Stimulated activated CD8-positive, alpha-beta memory T cell treated with anti-CD3 and anti-CD28 coated beads, Interleukin-15, amount 100 ng/mL, for 24 hours (primary cell): ENCODE measurements at places on chromosomes 13 and 19.

- DNase-seq = no peak
Measured at GRCh38 chr13:74645586-74645985, 511.4 kb upstream of the KLF12 start.

DNA sequence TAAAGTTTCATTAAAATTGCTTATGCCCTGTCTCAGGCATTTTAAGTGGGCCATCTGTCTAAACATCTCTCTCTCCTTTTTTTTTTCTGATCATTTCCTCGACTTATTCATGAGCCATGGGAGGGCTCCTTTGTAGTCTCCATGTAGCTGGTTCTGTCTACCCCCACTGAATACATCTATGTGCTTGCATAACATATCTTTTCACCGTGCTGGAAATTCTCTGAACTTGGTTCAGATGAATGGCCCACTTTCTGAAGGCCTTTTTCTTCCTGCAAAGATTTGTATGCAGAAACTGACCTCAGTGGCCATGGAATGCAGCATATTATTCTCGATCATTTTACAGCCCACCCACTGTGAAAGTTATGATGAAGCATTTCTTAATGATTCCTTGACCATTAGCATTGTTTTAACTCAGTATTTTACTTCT lies 225.3 kb downstream of the GGACT start:
- DNase-seq = no peak

GRCh38 chr13:34867590-34867989 lies 74.5 kb upstream of the NBEA start:
- DNase-seq = no peak

DNA sequence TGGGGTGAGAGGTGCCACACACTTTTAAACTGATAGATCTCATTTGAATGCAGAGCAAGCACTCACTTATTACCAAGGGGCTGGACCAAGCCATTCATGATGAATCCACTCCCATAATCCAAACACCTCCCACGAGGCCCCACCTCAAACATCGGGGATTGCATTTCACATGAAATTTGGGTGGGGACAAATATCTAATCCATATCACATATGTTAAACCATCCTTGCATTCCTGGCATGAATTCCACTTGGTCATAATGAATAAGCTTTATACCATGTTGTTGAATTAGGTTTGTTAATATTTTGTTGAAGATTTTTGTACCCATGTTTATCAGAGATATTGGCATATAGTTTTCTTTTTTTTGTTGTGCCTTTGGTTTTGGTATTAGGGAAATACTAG lies 1198.7 kb upstream of the ATXN8OS start:
- no peak for DNase-seq

- no peak for DNase-seq
Measured at GRCh38 chr13:79402679-79403078, 3.4 kb downstream of the RBM26 start.

DNA sequence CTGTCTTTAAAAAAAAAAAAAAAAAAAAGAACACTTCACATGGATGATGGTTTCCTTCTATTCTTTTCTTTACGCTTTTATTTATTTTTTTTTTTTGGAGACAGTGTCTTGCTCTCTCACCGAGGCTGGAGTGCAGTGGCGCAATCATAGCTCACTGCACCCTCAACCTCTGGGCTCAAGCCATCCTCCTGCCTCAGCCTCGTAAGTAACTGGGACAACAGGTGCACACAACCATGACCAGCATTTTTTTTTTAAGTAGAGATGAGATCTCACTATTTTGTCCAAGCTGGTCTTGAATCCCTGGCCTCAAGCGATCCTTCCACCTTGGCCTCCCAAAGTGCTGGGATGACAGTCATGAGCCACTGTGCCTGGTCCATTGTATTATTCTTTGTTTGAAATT lies 24.3 kb downstream of the ANKRD27 start:
- no peak for DNase-seq

GRCh38 chr13:88857256-88857655 lies 1186.1 kb downstream of the SLITRK5 start:
- no peak for DNase-seq

- DNase-seq = no peak
Measured at GRCh38 chr19:48673436-48674100, 751 bp upstream of the NTN5 start.

- DNase-seq = peak; percentile 52
Measured at GRCh38 chr13:113758651-113759524, at the start of gene TMEM255B. Gene TMEM255B, plus strand, starts transcription at chr13:113759226. Its CDS starts 44 bp downstream, at chr13:113759270.

DNA sequence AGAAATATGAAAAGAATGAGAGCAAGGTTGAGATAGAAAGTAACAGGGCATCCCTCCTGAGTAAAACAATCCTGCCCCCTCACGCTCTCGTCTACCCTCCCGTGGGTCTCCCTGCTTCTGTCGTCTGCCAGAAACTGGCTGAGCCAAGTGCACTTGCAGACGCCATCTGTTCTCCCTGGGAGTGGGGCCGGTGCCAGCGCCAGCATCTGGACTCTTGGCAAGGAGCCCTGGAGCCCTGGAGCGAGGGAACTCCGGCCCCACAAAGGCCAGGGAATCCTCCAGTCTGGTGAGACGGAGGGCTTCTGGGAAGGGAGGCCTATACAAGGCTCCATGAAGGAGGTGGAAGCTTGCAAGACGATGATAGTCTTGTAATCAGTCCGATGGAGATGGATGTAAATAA lies 2.3 kb upstream of the TMEM91 start:
- no peak for DNase-seq

GRCh38 chr13:26989957-26990713 lies 181.5 kb downstream of the USP12 start:
- DNase-seq = no peak

DNA sequence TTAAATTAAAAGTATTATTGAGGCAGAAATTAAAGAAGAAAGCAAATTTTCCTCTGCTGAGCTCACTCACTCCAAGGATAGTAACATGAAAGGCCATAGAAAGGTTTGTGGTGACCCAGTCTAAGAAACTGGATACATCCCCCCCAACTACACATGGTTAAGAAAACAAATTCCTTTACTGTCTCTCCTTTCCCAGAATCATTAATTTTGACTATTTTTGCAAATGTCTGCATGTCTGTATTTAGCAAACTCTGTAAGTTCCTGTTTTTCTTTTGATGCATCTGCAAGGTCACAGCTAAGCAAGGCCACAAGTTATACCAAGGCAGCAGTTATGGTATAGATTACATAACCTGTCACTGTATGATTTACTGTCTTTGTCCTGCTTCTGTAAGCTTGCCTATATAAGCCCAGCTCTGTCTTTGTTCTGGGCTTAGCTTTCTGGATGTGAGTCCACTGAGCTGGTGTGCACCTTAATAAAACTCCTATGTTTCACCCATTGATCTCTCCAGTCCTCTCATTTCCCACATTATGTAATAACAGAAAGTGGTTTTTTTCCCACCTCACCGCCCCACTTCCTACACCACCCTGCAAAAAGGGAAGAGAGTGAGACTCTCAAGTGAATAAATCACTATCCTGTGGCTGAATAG lies 8.5 kb upstream of the ZNF83 start:
- no peak for DNase-seq

DNA sequence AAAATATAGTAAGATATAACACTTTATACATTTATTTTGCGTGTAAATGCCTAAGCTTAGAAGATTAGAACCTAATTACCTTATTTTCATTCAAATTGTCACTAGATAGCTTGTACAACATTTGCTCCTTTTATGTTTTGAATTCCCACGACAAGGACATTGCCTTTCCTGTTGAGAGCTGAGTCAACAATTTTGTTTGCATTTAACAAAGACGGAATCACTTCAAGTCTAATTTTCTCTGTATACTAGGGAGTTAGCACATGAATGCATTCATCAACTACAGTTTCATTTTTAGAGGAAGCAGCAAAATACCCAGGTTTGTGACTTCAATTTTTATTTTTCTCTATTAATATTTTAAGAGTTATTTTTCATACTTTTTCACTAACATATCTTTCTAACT lies 48.7 kb upstream of the PCCA start:
- no peak for DNase-seq

DNA sequence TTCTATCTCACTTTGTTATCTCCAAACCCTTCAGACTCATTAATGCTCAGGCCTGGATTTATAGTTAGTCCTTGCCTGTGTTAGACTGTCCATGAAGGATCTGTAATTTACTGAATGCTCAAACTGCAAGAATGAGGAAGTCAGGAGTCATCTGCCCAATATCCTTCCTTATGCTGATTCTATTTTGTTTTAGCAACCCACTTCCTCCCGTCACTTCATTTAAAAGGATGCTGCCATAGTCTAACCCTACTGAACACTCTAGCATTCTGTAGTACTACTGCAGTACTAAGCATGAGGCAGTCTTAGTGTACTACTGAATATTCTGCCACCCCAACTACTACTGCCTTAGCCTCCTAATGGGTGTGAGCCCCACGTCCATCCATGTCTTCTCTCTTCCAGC lies 1.5 kb downstream of the FCAR start:
- DNase-seq = no peak

- DNase-seq = no peak
Measured at GRCh38 chr13:99501848-99502301, 603 bp downstream of the TM9SF2 start.

GRCh38 chr19:5356428-5356827 lies 15.8 kb upstream of the PTPRS start:
- no peak for DNase-seq

GRCh38 chr19:32829345-32829896 lies 40.1 kb downstream of the SLC7A9 start:
- no peak for DNase-seq

- no peak for DNase-seq
Measured at GRCh38 chr19:1256646-1257474, 8.5 kb downstream of the MIDN start.

DNA sequence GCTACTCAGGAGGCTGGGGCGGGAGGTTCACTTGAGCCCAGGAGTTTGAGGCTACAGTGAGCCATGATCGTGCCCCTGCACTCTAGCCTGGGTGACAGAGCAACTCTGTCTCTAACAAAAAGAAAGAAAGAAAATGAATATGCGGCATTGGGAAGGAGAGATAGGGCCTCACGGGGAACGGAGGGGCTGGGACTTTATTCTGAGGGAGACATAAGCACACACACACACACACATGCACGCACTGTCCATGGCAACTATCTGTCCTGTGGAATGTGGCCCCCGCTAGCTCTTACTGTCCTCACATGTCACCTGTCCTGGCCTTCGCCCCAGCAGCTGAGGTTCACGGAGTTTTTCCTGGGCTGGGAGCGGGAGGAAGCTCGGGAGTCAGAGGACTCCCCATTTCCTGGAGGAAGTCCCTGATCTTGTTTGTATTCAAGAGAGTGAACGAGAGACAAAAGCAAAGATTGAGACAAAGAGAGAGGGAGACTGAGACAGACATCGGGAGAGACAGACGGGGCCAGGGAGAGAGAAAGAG lies 654 bp downstream of the STAP2 start:
- no peak for DNase-seq

DNA sequence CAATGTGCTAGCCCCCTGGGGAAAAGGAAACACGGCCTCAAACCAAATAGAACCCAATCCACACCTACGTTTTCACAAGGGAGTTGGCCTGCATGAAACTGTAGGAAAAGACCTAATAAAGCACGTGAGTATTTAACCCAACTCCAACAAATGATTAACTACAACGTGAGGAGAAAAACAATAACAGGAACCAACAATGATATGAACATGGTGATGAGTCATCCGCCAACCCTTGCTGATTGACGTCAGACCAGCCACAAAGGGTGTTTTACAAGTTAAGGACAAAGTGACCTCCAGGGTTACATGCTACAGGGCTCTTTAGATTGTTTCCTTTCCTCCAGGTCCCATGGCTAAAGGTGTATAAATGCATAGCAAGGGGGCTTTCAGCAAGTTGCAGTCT lies 460.5 kb downstream of the COG6 start:
- no peak for DNase-seq

- DNase-seq = no peak
Measured at GRCh38 chr13:53560556-53560955, 531.9 kb downstream of the OLFM4 start.

- no peak for DNase-seq
Measured at GRCh38 chr19:57171551-57172081, 4.3 kb upstream of the DUXA start.

- DNase-seq = no peak
Measured at GRCh38 chr13:99516153-99516929, 15.1 kb downstream of the TM9SF2 start.
